ENCODE measurements at places on chromosomes 13 and 19.

DNA sequence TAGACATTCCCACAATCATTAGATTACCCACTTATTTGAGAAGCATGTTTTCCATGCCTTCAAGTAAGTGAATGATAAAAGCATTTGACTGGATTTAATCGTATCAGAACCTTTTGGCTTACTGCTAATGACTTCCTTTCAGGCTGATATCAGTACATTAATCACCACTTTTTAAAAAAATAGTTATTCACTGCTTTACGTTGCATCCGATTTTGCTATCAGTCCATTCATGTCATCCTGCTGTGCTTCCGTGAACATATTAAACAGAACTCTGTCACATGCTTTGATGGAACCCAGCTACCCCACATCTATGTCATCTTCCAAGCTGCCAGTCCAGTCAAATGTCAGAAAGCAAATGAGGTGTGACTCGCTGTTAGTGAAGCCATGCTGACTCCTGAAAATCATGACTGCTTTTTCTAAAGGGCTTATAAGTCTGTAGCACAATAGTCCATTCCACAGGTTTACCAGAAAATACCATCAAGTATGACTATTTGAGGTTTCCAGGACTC, 440.9 kb downstream of the IRS2 start:
- DNase-seq: no peak

DNA sequence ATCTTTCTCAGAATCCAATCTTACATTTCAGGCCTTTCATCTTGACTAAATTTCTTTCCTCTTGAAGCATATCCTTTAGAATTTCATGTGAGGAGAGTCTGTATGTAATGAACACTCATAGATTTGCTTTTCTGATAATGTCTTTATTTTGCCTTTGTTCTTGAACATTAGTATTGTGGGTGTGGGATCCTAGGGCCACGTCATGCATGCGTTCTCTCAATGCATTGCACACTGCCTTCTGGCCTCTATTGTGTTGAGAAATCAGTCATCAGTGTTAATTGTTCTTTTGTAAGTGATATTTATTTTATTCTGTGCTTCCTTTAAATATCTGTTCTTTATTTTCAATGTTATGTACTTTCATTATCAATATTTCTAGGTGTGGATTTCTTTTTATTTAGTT, 364.9 kb downstream of the OXGR1 start:
- no peak for DNase-seq

- DNase-seq: no peak
Observed at GRCh38 chr13:50646070-50646469, 197.4 kb downstream of the DLEU7 start.

- no peak for DNase-seq
Observed at GRCh38 chr19:38019396-38019724, 112.4 kb downstream of the SIPA1L3 start.

All from stimulated activated effector memory CD8-positive, alpha-beta T cell treated with anti-CD3 and anti-CD28 coated beads, Interleukin-12 subunit alpha, Interleukin-12 subunit beta, amount 100 ng/mL, for 72 hours (primary cell).